ENCODE measurements at places on chromosomes 12 and 14.

GRCh38 chr12:65952737-65953209, 128.5 kb downstream of the HMGA2 start:
- DNase-seq, result no peak

DNA sequence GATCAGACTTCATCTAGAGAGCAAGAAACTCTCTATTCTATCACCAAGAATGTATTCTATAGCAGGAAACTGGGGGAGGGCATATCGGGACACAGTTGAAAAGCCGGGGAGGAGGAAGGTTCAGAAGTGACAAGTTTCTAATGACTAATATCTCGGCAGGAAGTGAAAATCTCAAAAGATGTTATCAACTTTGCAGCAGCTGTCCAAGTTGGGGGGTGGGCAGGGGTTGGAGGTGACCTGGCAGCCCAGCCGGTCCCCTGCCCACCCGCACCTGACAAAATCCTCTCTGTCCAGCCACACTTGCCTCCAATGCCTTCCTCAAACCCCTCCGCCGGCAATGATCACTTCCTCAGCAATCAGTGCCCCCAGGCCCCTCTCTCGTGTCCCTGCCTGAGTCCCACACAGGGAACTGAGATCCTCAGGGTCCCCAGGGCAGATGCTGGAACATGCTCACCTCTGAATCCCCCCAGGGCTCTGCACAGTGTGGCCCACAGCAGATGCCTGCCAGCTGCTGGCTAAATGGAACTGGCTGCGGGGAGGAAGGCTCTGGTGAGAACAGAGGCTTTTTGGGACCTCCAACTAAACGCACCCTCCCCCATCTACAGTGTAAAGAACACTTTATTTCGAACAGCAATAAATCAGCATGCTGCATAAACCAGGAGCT, 43.9 kb downstream of the CCDC88C start:
- DNase-seq, result no peak

DNA sequence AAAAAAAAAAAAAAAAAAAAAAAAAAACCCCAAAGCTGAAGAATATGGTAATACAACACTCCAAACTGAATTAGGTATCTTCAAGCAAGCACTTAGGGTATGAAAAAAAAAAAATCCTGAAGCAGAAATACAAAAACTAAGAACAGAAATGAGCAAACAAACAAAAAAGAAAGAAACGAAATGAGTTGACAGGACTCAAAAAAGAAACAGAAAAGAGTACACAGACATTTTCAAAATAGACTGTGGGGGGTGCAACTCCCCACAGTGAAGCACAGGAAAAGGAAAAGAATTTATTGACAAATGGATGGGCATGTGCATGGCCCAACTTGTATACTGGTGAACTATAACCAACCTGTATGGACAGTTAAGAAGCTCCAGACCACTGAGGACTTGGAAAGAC, 24.6 kb downstream of the RPS6KA5 start:
- DNase-seq, result no peak

DNA sequence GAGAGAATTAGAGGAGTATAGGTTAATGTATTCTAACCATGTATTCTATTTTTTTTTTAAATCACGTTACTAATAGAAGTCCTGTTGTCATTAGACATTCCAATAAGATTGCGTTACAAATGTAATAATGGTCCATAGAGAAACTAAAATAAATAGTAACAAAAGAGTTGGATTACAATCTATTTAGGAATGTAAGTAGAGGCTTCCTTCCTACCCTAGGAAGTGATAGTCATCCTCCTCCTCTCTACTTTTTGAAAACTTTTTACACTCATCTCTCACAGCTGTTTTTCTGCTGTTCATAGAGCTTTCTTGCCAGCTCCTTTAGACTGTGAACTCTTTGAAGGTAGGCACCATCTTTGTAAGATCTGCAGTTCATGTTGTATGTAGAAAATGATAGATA, 23.6 kb downstream of the TRHDE start:
- DNase-seq, result no peak

- DNase-seq, result no peak
Observed at GRCh38 chr14:68464711-68465110, 328.2 kb downstream of the ZFP36L1 start.

DNA sequence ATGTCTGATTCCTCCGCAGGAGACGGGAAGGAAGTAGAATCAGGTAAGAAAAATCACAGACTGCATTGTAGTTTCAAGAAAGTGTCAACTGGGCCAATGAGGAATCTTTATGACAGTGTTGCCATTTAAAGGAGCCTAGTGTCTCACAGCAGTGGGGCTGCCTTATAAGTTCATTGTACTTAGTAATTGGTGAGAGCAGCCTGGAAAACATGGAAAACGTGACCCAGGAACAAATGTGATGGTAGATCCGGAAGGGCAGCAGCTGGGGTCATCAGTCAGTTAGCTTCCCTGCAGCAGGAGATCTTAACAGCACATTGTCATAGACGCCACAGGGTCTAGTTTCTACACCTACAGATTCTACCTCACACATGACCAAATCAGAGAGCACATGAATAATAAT, 630.0 kb upstream of the LMO3 start:
- DNase-seq, result no peak

GRCh38 chr12:108788076-108788782, 56.9 kb upstream of the CORO1C start:
- no peak for DNase-seq

DNA sequence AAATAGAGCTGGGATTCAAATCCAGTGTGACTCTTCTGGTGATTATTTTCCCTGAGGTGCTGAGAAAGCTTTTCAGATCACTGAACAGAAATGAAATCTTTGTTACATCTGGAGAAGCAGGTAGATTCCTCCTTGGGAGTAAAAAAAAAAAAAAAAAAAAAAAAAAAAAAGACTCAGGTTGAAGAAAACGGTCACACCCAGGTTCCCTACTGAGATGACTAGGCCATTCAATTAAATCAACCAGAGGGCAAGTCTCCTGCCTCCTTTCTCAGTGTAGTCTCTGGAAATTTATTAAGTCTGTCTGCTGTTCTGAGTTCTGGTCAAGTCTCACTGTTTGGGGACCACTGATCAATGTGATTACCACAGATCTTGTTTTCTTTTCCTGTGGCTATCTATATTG, 24.0 kb downstream of the ARG2 start:
- no peak for DNase-seq

DNA sequence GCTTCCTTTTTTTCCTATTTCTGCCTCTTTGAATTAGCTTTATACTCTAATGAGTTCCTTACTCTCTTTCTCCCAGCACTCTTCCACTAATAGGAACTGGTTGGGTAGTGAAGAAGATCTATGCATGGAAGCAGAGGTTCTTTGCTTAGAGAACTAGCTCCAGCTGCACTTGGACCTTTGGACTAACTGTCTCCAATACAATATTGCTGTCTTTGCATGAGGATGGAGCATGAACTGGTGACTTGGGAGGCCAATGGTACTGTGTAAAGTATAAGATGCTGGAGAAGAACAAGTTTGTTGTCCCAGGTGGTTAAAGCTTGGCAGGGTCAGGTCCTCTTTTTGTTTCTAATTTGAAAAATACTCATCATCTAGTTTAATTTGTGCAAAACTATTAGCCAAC, 2.4 kb upstream of the GLS2 start:
- DNase-seq, result no peak

- no peak for DNase-seq
Observed at GRCh38 chr14:23538785-23539184, 12.8 kb downstream of the ZFHX2 start.

DNA sequence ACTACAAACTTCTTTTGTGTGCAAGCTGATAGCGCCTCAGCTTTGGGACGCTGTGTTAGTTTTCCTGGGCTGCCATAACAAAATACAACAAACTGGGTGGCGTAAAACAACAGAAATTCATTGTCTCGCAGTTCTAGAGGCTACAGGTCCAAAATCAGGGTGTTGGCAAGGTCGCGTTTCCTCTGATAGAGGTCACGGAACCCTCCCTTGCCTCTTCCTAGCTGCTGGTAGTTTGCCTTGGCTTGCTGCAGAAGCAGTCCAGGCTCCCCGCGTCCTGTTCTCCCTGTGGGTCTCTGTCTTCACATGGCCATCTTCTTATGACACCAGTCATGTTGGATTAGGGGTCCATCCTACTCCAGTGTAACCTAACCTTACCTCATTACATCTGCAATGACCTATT, 32.8 kb upstream of the PTGR2 start:
- DNase-seq, result no peak

DNA sequence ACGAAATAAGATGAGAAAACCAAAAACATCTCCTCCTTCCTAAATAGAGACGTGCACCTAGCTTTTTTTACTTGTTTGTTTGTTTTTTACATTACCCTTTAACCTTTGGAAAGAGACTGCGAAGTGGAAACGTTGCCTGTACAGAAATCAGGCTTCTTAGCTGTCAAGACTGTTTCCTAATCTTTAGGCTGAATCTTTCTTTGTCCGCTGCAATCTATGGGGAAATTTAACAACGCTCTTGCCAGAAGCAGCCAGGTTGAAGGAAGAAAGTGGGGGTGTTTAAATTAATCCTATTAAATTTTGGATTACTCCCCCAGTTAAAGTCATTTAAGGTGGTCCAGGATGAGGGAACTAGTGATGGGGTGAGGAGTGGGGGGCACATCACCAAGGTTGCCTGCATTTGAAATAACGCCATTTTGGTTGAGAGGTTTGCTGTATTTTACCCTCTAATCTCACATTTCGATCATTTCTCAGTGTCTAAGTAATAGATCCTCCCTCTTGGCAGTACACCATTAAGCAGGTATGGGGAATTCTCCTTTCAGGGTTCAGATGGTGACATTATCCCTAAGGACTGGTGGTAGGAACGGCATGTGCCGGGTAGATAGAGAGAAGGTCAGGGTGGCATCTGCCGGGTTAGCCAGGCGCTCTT, 2.6 kb downstream of the FLRT2 start:
- DNase-seq, result no peak

DNA sequence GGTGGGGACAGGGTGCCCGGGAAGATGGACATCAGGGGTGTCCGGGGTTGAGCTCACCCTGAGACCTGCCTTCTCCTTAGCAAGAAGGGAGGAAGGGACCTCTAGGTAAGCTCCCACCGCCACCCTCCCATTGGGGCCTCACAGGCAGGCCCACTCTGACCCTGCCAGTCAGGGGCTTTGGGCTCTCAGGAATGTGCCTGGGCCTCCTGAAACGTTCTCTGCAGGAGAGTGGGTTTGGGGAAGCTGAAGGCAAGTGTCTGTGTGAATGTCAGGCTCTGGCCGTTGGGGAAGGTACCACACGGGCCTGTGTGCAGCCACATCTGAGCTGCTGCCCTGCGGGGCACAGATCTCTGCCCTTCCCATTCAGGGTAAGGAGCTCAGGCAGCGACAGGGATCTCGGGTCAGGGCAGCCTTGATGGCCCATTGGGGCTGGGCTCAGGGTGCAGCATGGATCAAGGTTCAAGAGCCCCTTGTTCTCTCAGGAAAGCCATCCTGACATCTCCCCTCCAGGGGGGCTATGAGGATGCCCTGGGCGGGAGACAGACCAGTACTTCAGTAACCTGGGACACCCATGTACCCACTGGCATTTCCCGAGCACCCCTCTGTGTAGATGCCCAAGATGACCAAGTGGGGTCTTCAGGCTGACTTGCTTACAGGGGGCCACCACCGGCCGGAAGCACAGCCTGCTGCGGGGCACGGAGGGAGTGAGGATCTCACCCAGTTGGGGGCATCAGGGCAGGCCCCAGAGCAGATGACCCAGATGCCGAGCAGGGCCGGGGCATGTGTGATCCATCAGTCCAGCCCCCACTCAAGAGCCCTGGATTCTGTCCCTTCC, 29.7 kb downstream of the FAM222A start:
- no peak for DNase-seq

DNA sequence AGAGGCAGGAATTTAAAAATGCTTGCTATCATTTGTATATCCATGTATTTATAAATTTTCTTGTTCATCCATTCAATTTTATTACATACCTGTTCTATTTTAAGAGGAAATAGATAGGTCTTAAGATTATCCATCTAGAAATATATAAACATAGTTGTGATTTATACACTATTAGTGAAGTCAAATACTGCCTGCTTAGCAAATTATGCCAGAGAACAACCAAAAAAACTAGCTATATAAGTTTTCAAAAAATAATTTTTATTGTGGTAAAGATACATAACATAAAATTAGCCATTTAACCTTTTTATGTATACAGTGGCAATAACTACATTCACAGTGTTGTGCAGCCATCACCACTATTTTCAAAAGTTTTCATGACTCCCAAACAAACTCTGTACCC, 237.3 kb downstream of the NPAS3 start:
- DNase-seq, result no peak
